ENCODE measurements at places on chromosomes 12 and 14.

DNA sequence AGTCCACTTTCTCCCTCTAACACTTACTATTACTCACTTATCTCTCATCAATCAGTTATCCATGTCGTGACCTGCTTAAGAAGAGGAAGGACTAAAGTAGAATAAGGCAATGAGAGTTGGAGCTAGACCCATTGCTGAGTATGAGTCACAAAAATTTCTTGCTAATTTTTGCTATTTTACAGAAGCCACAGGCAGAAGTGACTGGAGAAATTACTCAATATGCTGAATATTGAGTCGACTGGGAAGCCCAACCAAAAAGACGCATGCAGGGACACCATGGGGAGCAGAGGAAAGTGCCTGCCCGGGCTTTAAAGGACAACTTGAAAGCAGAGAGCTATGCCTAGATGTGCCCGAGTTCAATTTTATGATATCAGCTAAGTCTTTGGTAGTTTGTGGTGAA lies 115.4 kb upstream of the FOXG1 start:
- DNase-seq = no peak

GRCh38 chr12:91574391-91574790 lies 391.8 kb upstream of the DCN start:
- peak; percentile 58 for DNase-seq

- DNase-seq = no peak
Observed at GRCh38 chr14:63564318-63564717, 21.1 kb upstream of the PPP2R5E start.

GRCh38 chr12:43669373-43669772 lies 89.2 kb downstream of the PUS7L start:
- DNase-seq = no peak

DNA sequence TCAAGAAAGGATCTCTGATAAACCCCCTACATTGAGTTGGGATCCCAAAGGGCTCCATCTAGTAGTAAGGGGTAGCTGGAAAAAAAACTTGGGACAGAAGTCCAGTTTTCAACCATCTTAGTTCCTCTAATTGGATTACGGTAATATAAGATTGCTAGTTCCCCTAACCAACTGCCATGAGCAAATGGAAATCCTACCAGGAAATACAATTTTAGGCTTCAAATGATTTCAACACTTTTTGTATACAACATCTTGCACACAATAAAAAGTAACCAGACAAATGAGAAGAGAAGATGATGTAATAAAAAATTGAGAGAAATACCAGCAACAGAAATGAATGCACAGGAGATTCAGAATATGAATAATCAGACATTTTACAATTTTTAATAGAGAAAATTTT lies 73.0 kb downstream of the TSHR start:
- no peak for DNase-seq

DNA sequence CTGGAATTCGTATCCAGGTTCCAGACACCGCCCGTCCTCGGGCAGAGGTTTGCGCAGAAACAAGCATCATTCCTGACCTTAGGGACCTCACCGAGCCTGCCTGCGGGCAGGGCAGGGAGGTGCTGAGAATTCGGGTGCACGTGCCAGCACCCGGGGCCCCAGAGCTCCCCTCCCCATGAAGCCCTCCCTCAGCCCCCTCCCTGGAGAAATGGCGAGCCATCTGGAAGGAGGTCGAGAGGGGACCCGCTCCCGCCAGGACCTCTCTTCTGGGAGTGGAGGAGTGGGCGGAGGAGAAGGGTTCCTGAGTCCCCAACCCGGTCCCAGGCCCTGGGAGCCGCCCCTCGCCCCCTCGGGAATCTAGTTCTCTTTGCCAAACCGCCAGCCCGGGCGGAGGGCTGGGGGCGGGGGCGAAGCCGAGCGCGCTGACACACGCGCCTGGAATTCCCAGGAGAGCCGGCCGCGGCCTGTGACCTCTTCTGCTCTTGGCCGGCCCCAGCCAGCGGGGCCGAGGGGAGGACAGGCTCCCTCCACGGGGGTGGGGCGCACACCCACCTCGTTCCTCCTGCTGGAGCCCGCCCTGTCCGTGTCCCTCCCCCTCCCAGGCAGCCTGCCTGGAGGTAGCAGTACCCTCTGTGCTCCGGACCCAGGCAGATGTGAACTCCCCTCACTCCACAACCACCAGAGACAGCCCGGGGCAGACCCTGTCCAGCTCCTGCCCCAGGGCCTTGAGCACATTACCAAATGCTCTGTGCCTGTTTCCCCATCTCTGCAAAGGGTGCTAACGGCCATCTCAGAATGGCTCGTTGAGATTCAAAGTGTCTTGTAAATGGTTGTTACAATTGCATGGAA lies 23.0 kb upstream of the GPR132 start:
- no peak for DNase-seq

DNA sequence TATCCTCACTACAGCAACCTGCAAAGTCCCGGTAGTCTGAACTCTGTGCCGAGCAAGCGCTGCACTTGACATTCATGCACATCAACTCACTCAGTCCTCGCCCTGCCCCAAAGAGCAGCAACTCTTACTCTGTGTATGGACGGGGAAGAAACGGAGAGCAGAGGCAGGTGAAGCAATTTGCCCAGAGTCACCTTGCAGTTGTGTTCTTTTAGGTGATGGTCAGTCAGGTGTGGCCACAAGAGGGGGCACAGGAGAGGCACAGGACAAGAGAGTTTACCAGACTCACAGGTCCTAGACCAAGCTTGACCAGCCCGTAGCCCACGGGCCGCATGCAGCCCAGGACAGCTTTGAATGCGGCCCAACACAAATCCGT lies 39.1 kb downstream of the TSPAN11 start:
- DNase-seq = no peak

- no peak for DNase-seq
Observed at GRCh38 chr12:47982311-47982710, 18.9 kb downstream of the TMEM106C start.

DNA sequence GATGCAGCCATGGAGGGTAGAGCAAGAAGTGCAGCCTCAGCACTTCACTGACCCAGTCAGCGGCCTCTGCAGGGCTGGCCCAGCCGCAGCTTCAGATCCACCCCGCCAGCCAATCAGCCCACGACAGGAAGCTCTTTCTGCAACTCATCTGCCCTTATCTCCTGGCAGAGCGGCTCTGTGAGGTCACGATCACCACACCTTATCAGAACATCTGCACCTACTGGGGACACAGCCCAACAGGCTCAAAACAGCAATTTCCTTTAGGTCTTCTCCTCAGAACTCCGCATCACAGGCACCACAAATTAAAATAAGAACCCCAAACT lies 287.3 kb downstream of the BCL11B start:
- DNase-seq = no peak

DNA sequence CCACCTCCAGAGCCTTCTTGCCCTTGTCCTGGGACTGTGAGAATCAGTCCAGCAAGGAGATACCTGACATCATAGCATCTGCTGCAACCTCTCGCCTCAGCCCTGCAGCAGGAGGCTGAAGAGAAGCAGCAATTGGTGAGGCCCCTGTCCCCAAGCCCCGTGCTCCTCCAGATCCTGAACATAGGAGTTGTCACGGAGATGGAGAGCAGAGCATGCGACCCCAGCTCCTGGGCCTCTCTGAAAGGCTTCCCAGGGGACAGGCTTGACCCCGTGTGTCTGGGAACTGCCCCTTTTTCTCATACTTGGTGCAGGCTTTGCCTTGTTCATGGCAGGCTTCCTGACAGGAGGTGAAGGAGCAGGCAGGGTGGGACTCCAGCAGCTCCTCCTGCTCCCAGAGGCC lies 127.7 kb upstream of the PZP start:
- no peak for DNase-seq

DNA sequence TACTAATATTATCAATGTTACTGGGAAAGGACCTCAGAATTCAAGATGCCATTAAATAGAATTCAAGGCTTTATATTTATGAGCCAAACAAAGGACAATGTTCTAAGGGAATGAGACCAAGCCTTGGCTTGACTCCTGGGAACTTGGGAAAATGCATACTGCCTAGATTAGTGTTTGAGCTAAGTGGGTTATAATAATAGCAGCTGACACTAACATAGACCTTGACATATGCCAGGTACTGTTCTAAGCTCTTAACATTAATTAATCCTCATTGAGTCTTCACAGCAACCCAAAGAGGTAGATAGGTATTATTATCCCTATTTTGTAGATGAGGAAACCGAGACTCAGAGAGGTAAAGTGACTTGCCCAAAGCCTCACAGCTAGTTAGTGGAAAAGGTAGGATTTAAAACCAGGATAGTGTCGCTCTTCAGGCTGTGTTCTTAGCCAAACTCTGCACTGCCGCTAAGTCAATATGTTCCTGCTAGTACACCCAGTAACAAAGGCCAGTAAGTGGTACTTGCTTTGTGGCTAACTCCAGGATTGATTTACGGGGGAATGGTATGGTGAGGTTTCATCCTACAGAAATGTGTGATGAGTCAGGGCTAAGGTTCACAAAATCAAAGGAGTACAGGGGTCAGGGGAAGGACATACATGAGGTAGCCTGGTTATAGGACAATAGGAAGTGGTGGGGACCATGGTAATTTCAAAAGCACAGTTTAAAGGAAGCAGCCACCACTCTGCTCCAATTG lies 35.8 kb upstream of the PRKAB1 start:
- DNase-seq = no peak

- DNase-seq = no peak
Observed at GRCh38 chr12:64598831-64599230, 11.5 kb upstream of the RASSF3 start.

DNA sequence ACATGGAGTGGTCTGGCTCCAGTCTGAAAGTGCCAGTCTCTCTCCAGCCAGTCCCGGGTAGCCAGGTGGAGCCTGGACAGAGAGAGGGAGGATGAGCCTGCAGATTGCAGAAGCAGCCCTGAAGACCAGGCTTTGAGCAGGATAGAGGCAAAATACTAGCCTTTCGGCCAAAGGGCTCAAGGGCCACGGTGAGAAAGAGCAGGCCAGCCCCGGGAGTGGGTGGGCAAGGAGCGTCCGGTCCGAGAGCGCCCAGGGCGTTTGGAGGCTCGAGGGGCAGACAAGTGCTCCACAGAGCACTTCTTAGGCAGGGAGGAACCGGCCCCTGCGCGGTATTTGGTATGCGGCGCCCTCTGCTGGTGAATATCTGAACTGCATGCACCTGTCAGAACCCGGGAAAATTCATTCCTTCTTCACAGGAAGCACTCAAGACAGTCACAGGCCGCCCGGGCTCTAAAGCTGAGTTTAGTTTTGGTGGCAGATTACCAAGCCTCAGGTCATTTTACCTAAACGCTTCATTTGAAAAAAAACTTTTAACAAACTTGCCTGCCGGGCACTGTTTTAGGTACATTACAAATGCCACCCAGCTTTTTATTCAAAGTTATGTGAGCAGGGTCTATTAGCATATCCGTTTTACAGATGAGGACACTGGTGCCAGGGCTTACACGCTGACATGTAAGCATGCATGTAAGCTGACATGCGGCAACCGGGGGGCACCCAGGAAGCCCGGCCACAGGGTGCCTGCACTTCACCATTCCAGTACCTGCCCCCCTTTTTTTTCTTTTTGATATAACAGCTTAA lies 21.0 kb upstream of the PSMC1 start:
- peak; percentile 30 for DNase-seq

DNA sequence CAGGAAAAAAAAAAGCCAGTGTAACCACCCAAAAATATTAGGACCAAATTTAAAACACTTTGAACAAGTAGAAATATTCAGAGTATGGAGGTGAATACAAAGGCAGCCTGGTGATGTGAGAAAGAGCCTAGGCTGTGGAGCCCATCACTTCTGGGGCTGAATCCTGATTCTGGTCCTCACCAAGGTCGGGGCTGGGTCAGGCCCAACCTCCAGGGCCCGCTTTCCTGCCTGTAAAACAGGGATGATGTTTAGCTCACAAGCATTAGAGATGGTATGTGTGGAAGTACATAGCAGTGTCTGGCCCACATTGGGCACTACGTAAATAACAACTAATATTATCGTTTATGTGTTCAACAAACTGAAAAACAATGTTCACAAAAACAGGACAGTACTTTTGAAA lies 7.8 kb upstream of the CAMKK2 start:
- DNase-seq = no peak

GRCh38 chr12:62260733-62261683 lies 804 bp downstream of the USP15 start:
- DNase-seq = peak; percentile 45

DNA sequence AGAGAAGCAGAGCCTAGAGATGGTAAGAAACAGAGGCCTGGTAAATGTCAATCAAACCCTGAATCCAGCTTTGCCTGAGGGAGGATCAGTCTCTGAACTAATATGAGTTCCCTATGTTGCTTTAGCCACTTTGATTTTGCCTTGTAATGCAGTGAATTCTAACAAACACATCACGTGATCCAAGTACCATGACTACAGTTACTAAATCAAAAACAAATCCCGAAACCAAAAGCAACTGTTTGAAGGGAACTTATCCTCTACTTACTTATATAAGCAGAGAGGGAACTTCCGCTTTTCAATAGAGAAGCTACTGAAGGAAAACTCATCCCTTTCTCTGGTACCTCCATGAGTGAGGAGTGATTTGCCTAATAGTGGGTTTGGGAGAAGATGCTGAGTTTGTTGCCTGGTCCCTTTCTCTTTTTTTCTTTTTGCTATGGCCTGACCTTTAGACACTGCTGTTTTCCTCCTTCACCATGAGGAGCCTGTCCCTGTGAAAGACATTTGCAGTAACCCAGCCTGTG lies 7.7 kb upstream of the PPTC7 start:
- DNase-seq = peak; percentile 43

DNA sequence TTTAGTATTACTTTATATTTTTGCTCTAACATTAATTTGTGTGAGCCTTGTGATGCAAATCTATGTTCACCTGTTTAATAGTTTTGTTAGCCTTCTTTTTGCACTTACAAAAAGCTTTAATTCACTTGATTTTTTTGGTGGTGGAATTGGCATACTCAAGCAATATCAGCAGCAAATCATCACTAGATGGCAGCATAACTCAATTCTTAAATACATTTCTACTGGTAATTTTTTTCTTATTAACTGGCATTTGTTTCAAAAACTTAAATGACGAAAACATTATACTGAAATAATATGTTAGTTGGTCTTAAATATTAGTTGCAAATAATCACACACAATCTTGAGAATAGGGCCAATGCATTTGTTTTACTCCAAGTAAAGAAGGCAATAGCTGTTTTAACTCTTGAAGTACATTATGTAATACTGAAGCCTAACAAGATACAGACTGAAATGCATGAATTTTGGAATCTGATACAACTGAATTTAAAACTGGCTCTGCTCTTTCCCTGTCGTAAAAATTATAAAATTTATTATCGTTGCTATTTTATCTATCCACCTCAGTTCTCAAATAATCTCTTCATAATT lies 151.5 kb downstream of the ATXN7L3B start:
- peak; percentile 58 for DNase-seq

DNA sequence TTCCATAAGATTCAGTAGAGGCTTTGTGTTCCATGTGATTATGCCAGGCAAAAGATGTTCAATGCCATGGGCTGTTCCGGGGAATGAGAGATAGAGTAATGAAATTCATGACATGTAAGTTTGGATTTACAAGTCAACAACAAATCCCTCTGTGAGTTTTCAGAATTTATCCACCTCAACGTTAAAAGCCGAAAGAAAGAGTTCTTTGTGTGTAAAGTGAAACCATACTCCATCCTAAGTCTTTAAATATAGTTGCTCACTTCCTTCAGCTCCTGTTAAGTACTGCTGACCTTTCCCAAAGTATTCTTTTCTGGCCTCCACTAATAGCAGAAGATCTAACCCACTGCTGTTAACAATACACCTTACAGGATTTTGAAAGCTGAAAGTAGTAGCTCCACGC lies 190.0 kb downstream of the TMX1 start:
- no peak for DNase-seq

- no peak for DNase-seq
Observed at GRCh38 chr12:88181881-88182280, 39.8 kb downstream of the TMTC3 start.

Measured in cerebellar cortex (tissue), 1 donor.